Activated CD8-positive, alpha-beta memory T cell treated with anti-CD3 and anti-CD28 coated beads for 1 hour (primary cell): ENCODE measurements at places on chromosomes 7 and 10.

- DNase-seq: no peak
Observed at GRCh38 chr7:490461-491291, 29.0 kb downstream of the PDGFA start.

DNA sequence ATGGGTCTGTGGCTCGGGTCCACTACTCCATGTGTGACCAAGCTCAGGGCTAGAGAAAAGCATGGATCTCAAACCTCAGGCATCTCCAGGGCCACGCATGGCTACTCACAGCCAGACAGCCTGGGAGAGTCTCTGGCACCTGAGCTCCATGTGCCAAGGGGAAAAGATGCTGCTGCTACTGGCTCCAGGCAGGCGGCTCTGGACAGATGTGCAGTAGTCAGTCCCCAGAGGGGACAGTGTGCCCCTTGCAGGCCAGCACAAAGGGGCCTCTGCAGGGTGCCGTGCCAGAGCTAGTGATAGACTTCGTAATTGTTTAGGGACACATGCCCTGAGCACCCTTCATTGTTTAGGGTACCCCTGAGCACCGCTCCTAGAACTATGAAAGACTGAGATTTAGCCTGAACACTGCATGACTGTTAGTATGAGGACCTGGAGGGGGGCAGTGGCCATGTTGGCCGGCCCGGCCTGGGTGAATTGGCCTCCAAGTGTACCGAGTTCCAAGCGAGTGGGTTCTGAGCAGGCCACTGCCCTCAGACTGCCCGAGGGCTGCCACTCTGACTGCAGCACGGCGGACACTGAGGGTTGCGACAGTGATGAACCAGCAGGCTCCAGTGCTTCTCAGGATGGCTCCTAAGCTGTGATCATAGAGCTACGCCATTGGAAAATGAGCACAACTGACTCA lies 80.7 kb downstream of the TCERG1L start:
- no peak for DNase-seq

GRCh38 chr7:48611993-48612392 lies 312.4 kb upstream of the CDC14C start:
- no peak for DNase-seq

DNA sequence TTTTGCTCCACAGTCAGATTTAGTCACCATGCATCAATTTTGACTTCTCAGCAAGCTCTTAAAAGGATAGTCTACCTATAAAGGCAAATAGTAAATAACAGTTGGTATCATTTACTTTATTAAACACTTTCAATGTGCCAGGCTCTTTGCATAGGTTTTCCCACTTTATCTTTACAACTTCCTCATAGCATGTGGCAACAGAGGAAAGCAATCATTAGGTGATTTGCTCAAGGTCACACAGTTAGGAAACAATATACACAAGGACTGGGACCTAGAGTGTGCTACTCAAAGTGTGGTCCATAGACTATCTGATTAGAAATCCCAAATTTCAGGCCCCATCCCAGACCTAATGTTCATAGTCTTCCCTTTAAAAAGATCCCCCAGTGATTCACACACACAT lies 212.3 kb downstream of the MTERF1 start:
- no peak for DNase-seq

GRCh38 chr10:22420787-22421517 lies 75.7 kb downstream of the SPAG6 start:
- no peak for DNase-seq

DNA sequence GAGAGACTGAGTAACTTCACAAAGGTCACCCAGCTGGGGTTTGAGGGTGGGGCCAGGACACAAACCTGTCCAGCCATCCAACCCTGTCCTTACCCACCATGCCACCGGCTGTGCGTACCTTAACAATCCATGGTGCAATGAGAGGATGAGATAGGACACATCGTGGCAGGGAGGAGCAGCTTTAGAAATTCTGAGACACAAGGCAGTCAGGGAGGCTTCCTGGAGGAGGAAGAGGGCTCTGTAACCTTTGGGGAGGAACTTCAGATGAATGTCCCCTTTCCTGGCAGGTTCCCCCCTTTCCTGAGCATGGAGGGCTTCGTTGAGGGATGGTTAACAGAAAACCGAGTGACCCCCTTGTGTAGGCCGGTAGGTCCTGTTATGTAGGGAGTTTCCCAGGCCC lies 35.6 kb upstream of the SLC29A3 start:
- DNase-seq: no peak

GRCh38 chr10:82643601-82644000 lies 768.6 kb downstream of the NRG3 start:
- DNase-seq: no peak

GRCh38 chr10:24869354-24870015 lies 82.9 kb downstream of the PRTFDC1 start:
- no peak for DNase-seq

DNA sequence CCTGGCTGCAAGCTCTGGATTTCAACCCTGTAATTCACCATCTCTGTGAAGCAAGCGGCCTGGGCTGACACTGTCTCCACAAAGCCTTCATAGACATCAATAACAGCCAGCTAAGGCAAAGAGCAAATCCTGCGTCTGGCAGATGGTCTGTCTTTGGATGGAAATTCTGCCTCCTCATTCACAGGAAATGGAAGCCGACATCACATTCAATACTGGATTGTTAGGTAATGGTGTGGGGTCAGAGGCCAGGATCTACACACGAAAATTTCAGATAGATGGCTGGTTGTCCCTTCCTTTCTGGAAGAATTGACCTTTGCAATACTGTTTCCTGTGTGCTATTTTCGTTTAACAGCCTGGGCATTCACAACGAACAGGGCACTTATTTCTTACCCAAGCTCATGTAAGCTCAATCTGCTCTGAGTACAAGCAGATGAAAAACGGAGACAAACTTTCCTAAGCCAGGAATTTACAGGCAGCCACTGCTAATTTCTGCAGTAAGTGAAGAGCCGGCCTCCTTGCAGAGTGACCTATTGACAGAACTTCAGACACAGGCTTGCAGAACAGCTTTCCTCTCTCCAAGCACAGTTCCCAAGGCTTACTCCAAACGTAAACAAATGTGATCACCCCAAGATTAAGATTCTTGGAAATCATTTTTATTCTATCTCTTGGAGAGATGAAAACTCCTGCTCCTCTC lies 3.1 kb upstream of the ADAM12 start:
- DNase-seq: no peak

- no peak for DNase-seq
Observed at GRCh38 chr7:81407094-81407493, 362.8 kb downstream of the HGF start.

DNA sequence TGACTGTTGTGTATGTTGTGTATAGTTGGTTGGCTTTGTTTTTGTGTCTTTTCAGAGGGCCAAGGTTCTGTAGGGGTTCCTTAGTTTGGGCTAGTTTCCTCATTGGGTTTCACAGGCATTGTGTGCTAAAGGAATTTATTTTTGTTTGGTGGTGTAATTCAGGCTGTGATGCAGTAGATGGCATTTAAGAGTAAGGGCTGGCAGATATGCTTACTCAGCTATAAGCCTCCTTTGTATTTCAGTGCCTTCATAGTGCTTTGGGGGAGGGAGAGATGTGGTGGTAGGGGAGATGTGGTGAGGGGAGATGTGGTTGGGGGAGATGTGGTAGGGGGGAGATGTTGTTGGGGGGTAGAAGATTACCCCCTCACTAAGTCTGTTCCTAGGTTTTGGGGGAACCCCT lies 91.7 kb downstream of the SLC25A40 start:
- no peak for DNase-seq

GRCh38 chr10:27448921-27449320 lies 55.2 kb upstream of the RAB18 start:
- DNase-seq: no peak

- DNase-seq: no peak
Observed at GRCh38 chr10:77604941-77605351, 32.7 kb downstream of the KCNMA1 start.

- no peak for DNase-seq
Observed at GRCh38 chr7:82623812-82624211, 180.2 kb upstream of the CACNA2D1 start.

DNA sequence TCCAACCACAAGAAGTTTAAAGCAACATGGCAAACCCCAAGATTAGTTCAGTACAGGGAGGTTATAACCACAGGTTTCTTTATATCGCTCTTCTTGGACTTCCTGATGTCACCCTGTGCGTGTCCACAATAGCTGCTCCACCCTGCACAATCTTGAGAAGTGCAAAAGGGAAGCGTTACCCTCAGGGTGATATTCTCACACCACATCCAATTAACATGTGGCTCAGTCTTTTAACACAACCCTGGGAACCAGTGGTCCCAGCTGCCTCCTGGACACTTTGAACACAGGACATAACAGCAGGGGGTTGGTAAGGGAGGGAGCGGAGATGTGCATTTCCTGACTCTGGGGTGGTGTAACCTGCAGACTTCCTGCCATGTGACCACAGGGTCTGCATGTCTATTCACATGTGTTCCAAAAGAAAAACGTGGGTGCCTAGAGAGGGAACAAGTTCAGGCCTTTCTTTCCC lies 64.6 kb downstream of the GSAP start:
- peak; percentile 1 for DNase-seq

DNA sequence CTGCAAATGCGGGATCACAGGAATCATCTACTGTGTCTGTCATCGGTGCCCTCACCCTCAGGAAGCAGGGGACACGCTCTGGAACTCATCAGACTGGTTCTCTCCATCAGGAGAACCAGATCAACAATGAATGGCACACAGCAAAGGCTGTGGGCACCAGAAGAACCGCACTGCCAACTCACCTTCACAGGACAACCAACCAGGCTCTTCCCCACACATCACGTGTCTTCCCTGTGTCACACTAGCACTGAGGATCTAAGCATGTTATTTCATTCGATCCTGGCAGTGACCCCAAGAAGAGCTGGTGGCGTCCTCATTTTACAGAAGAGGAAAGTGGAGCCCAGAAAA lies 106.1 kb downstream of the TNS3 start:
- DNase-seq: no peak

- DNase-seq: no peak
Observed at GRCh38 chr10:22649994-22650393, 64.4 kb downstream of the PIP4K2A start.

- DNase-seq: no peak
Observed at GRCh38 chr10:44398747-44399658, 14.1 kb upstream of the CXCL12 start.

- peak; percentile 57 for DNase-seq
Observed at GRCh38 chr10:110226926-110227641, 19.7 kb downstream of the MXI1 start.

DNA sequence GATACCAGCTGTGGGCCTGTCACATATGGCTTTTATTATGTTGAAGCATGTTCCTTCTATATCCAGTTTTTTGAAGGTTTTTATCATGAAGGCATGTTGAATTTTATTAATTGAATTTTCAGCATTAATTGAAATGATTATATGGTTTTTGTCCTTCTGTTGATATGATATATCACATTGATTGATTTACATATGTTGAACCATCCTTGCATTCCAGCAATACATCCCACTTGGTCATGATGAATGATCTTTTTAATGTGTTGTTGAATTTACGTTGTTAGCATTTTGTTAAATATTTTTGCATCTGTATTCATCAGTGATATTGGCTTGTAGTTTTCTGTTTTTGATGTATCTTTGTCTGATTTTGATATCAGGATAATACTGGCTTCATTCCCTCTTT lies 21.2 kb downstream of the PRSS37 start:
- no peak for DNase-seq

DNA sequence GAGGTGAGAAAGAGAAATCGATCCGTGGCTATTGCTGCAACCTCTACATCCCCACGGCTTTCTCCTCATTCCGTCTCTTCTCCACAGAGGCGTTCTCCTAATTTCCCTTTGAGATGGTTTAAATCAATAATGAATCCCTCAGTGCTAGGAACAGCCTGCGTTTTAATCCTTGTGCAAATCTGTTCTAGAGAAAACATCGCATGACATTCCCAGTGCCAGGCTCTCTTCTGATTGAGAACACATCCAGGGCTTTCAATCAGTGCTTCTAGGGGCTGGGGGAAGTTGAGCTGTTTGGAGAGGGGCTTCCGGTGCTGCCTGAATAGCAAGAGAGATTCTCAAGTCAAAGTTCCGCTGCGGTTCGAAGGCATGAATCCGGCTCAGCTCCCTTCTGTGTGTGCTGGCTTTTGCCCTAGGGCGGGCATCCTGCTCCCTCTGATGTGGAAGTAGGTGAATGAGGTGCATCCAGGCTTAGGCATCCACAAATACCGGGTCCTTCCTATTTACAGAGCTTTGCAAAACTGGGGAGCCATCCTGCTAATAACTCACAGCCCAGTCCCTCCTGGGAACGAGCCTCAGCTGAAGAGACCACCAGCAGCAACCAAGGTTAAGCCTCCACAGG lies 62.8 kb downstream of the CHST15 start:
- DNase-seq: no peak

- DNase-seq: no peak
Observed at GRCh38 chr10:108454793-108455192, 1290.3 kb upstream of the SORCS1 start.

DNA sequence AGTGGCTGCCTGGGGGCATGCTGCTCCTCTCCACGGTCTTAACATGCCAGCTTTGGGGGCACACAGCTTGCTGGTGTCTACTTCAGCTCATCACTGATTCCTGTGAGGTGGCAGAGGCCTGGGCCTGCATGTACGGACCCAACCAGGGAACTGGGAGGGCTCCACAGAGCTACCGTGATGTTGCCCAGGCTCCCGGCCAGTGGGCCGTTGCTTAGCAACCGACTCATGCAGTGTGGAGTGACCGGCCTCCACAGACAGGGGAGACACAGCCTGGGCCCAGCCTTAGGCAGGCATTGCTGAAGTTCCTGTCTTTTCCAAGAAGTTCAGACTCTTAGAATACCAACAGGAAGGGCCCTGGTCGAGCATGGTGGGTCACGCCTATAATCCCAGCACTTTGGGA lies 25.8 kb upstream of the SH2B2 start:
- DNase-seq: no peak

GRCh38 chr7:157457355-157458253 lies 120.8 kb downstream of the DNAJB6 start:
- no peak for DNase-seq

GRCh38 chr7:15007507-15007906 lies 105.0 kb upstream of the DGKB start:
- no peak for DNase-seq

DNA sequence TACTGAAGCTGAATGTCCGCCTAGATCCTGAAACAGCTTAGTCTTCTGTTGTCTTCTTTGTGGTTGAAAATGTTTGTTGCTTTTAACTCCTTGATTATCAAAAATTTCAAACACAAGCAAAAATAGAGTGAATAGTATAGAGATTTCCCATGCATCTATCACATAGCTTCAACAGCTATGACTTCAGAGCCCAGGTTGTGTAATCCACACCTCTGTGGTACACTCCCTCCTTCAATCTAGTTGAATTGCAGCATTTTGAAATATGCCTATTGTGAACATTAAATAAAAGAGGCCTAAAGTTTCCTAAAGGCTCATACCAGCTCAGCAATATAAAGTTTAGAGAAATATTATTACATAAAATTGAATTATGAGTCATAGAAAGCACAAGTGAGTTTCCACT lies 204.7 kb upstream of the HDAC9 start:
- no peak for DNase-seq

GRCh38 chr7:44671069-44671468 lies 64.6 kb downstream of the OGDH start:
- no peak for DNase-seq

GRCh38 chr10:128287921-128288320 lies 161.7 kb upstream of the MKI67 start:
- no peak for DNase-seq
